ENCODE measurements at places on chromosomes 2 and 18.

GRCh38 chr18:13444430-13445240 is 226.1 kb downstream of the LDLRAD4 start:
- no peak for DNase-seq

DNA sequence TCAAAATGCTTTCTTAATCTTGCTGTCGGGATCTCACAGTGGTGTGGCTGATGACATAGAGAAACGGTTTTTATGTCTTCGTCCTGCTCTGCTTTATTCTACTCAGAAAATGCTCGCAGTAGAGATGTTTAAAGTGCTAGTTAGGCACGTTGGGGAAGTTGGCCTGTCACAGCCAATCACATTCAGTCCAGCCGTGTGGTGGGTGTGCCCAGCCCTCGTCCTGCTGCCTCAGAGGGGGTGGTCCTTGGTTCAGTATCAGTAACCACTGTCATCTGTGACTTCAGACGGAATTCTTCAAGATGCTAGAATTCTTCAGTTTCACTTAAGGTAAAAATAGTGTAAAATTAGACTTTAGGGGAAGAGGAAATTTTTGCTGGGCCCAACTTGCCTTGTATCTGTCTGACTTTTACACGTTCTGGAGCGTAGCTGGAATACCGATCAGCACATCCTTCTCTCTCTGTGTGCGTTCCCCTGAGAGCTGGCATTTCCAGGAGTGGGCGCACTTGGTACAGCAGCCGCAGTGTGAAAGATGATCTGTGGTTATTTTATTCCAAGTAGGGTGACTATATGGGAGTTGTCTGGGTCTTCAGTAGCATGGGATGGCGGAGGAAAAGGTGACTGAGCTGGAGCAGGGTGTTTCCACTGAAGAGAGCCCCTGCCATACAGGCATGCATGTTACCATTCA is 18.5 kb downstream of the TRAF3IP1 start:
- no peak for DNase-seq

GRCh38 chr2:241947401-241947800 is 77.9 kb downstream of the RTP5 start:
- no peak for DNase-seq

- no peak for DNase-seq
Measured at GRCh38 chr2:10787176-10787968, 25.2 kb downstream of the PDIA6 start.

All from germinal center (tissue), 1 donor.